ENCODE measurements at places on chromosomes 12 and 14.
A peak's percentile ranks its signal among the peaks of the same experiment; 100 is the strongest.

- DNase-seq = no peak
Measured at GRCh38 chr14:67423424-67423823, 11.5 kb upstream of the PLEK2 start.

DNA sequence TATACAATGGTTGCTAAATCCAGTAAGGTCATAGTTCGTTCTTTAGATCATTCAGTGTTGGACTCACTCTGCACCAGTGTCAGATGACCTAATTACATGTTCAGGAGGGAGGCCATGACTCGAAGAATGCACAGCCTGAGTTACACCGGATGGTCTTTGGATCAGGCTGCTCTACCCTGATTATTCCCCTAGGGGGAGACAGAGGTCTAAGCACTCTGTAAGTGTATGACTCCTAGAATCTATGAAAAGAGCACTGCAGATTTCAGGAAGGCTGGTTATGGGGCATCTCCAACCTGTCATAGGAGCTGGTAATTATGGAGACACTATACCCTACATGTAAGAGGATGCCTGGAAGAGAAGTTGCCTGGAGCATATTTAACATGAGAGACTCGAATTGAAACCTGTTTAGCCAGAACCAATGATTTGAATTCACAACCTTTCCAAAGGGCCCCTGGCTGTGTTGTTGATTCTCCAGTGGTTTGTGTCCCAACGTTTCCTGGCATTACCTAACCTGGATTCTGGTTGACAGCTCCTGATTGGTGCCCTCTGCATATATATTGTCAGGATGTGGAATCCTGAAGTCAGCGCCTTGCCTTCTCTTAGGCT is at the start of gene MUCL1:
TSS of gene MUCL1 (plus strand) at position 584 of the 606 bp plus-strand sequence. CDS start 67 bp downstream, outside the sequence.
- peak; percentile 69 for DNase-seq

DNA sequence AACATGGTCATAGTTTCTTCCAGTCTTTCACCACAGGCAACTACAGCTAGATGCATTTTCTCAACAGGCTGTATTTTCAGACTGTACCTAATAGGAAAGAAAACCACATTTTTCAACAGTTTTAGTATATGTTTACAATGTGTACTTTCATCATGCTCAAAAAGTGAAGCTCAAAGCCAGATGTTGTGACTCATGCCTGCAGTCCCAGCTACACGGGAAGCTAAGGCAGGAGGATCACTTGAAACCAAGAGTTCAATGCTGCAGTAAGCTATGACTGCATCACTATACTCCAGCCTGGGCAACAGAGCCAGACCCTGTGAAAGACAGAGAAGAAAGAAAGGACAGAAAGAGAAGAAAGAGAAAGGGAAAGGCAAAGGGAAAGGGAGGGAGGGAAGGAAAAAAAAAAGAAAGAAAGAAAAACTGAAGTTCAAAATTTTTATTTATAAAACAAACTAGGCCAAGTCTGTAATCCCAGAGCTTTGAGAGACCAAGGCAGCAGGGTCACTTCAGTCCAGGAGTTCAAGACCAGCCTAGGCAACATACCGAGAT is 25.5 kb downstream of the GXYLT1 start:
- DNase-seq = peak; percentile 95

DNA sequence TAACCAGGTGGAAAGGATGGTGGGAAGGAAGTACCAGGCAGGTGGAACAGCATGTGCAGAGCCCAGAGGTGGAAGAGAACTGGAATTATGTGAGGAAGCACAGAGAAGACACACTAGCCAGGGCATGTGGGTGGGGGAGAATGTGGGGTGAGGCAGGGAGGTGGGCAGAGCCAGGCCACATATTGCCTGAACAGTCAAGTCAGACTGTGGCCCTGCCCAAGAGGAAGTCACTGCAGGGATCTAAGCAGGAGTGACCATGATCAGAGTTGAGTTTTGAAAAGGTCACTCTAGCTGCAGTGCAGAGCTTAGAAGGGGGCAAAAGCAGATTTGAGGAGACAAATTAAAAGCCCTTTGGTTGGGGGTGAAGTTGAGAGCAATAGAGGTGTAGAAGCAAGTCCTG is 114.0 kb upstream of the SLC38A2 start:
- DNase-seq = no peak

GRCh38 chr12:13609894-13610679 is 371.3 kb downstream of the GRIN2B start:
- no peak for DNase-seq

GRCh38 chr14:79855789-79856188 is 355.5 kb downstream of the DIO2 start:
- DNase-seq = peak; percentile 29

DNA sequence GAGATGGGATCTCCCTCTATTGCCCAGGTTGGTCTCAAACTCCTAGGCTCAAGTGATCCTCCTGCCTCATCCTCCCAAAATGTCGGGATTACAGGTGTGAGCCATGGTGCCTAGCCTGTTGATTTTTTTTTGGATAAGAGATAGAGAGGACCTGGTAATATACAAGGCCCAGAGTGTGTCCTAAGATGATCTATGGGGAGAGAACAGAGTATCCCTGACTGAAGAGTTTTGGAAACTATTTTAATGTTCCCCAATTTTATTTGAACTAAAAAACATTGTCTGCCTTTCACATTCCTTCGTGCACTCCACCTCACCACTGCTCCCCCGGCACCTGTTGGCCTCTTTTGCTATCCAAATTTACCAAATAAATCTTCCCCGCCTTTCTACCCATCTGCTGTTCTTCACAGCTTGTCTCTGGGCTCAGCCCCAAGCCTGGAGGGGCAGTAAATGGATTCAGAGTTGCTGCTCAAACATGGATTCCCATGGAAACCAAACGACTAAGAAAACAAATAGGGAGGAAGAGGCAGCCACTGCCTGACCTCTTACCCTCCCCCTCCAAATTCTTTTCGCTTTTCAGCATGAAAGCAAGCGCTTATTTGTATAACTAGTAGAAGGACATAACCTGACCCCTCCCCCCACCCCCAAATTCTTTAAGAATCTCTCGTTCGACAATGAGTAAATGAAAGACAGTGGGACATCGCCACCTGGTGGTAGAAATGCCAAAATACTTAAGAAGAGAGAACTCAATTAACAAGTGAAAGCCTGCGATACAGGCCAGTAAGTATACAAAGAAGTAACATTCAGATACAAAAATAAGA is 22.6 kb downstream of the OR10G3 start:
- DNase-seq = peak; percentile 85

- DNase-seq = no peak
Measured at GRCh38 chr12:16198884-16199283, 78.6 kb downstream of the SLC15A5 start.

DNA sequence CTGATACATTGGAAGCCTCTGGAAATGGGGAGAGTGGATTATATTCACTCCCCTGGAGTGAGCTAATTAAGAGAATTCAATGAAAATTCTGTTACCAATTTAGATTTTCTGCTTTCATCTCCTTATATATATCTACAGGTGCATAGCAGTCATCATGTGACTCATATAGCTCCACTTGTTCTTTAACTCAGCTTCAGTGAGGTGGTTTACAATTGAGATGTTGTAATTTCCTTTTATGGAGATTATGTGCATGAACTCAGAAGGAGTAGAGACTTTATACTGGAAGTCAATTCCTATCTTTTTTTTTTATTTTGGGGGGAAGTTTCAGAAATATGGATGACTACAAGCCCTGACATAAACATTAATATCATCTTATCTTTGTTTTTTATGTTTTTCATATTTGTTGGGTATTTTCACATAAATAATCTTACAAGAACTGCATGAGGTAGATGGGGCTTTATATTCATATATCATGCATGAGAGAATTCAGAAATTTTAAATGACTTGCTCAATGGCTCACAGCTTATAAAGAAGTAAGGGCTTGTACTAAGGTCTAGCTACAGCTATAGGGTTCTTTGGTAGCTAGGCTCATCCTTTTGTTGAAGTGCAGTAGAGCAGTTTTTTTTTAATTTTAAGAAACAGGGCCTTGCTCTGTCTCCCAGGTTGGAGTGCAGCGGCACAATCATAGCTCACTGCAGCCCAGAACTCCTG is 92.3 kb upstream of the SCAF11 start:
- no peak for DNase-seq

GRCh38 chr12:80627782-80628181 is 79.7 kb upstream of the MYF6 start:
- peak; percentile 96 for DNase-seq

DNA sequence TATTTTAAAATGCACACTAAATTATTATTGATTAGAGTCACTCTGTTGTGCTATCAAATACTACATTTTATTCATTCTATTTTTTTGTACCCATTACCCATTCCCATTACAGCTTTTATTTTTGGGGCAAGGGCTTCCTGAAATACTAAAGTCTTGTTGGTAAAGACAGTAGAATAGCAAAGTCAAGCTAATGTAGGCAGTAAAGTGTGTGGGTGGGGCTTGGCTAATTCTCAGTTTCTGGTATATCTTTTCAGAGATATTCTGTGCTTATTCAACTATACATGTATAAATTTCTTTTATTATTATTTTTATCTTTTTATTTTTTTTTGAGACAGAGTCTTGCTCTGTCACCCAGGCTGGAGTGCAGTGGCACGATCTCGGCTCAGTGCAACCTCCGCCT is 22.3 kb upstream of the PHC1 start:
- DNase-seq = no peak

GRCh38 chr14:24313913-24314312 is 2.6 kb downstream of the LTB4R start:
- no peak for DNase-seq

- no peak for DNase-seq
Measured at GRCh38 chr12:57695770-57696432, 2.0 kb downstream of the OS9 start.

GRCh38 chr14:104137297-104138097 is 890 bp upstream of the KIF26A start:
- peak; percentile 46 for DNase-seq

DNA sequence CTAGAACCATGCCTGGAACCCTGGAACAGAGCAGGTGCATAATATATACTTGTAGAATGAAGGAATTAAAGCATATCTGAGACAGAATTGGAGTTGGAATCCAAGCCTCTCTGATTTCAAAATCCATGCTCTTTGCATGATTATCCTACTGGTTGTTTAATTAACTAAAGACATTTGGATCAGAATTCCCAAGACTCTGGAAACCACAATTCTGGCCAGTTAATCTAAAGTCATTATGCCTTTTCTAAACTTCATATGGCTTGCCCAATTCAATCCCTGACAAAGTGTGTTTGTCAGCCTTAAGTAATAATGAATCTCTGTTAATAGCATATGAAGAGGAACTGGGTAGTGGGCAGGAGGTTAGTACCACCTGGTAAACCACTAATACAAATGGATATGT is 422.6 kb downstream of the ATP23 start:
- DNase-seq = no peak

DNA sequence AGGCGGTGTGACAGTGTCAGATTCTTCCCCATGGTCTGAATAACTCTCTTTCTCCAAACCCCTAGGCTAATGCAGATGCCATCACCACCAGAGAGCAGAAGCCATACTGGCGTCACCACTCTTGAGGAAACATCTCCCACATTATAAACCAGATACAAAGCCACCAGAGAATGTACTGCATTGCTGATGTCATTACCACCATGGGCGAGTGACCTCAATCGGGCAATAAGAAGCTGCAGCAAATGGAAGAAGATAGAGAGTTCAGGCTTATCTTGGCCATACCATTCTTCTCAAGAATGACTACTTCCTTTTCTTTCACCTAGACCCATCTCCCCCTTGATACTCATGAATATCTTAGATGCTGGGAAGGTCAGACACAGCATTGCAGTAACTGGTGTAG is 1157.2 kb downstream of the TMEM121 start:
- no peak for DNase-seq

DNA sequence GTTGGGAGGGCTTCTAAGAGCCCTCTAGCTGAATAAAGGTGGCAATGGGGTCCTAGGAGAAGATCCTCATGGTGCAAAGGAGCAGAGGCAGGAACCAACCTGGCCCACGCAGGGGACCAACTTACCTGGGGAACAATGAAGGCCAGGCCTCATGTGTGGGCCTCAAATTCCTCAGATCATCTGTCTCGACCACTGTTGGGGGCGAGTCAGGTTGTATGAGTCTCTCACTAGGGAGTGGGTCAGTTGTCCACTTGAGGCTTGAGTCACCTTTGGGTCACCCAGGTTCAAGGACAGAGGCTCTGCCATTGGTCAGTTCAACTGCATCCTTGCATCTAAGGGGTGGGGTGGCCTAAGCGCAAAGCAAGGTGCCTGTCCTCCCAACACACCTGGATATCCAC is 43.7 kb upstream of the BDKRB2 start:
- no peak for DNase-seq

- no peak for DNase-seq
Measured at GRCh38 chr12:5267603-5268423, 164.1 kb upstream of the NTF3 start.

GRCh38 chr14:34247605-34248004 is 214.4 kb downstream of the SPTSSA start:
- DNase-seq = peak; percentile 11

GRCh38 chr12:75891072-75891471 is 140.5 kb downstream of the PHLDA1 start:
- DNase-seq = no peak

- DNase-seq = no peak
Measured at GRCh38 chr12:7583471-7583870, 79.9 kb upstream of the CD163 start.

DNA sequence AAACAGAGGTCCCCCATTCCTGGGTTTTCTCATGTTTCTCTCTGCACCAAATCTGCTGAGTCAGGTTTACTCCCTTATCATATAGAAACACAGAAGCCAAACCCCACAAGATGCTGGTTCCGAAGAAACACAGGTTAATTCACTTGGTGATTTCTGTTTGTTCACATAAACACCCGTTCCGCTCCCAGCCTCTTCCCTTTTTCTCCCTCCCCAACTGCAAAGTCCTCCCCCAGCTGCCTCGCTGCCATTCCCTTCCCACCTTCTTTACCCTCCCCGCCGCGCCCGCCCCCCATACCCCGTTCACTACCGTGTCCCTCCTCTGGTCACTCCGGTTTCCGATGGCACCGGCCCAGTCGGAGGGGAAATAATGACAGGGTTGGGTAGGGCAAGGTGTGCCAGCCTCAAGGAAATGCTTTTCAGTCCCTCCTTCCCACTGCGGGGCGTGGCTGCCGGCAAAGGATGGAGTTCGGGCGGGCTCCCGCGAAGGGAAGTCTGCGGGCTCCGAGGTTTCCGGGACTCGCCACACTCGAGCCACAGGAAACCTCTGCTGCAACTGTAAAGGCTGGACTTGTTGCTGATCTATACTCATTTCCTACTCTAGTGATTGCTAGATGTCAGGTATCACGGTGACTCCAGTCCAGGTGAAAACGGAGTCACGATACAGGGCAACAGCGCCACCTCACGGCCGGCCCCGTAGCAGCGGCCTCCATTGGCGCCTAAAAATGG is at the start of gene STYK1:
TSS of gene STYK1 (minus strand) at position 394 of the 726 bp plus-strand sequence. CDS start 39,434 bp downstream, outside the sequence.
- DNase-seq = peak; percentile 11

GRCh38 chr14:59439256-59439965 is 25.8 kb downstream of the GPR135 start:
- DNase-seq = peak; percentile 82

DNA sequence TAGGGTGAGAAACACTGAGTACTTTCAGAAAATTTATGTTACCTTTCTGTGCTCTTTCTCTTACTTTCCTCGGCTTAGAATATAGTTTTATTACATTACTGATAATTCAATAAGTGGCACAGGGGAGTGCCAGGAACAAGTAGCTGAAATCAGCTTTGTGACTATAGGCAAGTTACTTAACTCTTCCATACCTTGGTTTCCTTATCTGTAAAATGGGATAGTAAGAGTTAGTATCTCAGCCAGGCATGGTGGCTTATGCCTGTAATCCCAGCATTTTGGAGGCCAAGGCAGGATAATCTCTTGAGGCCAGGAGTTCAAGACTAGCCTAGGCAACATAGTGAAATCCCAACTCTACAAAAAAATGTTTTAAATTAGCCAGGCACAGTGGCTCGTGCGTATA is 15.4 kb downstream of the BBOF1 start:
- no peak for DNase-seq

GRCh38 chr12:112178796-112179195 is 53.4 kb downstream of the TRAFD1 start:
- DNase-seq = no peak

All from iris pigment epithelial cell (primary cell).